ENCODE measurements at places on chromosomes 12 and 14. TPM values are rescaled to one million over a fixed set of nuclear protein-coding genes. Genes with fewer than 3 reads are reported as not detected.

ZDHHC22 gene
- polyA plus RNA-seq, result not detected

HPD gene
- polyA plus RNA-seq, result not detected

FBLN5 gene
- polyA plus RNA-seq, result 0.30 TPM

RERG gene
- polyA plus RNA-seq, result 0.03 TPM

GLS2 gene
- polyA plus RNA-seq, result 0.71 TPM

RNF212B gene
- polyA plus RNA-seq, result 0.17 TPM

RTN1 gene
- polyA plus RNA-seq, result 0.06 TPM

IGF1 gene
- not detected for polyA plus RNA-seq

- no peak for DNase-seq
These were observed 80.2 kb downstream of the NTN4 start for GRCh38 chr12:95710386-95710785.

DNA sequence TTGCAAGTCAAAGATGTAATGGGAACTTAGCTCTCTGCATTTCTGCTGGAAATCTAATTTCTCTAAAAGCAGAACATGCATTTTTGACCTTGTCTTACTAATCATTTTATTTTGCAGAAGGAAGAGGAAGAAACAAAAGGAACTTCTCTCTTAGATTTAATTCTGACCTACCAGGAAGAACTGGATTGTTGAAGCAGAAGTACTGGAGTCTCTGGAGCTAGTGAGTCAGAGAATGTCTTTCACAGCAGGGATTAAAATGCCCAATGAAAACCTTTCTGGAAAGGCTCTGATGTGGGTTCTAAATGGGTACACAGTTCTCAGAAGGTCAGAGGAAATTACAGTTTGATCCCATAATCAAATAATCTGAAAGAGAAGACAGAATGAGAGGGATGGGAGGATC, 70.8 kb upstream of the GNG2 start:
- DNase-seq, result no peak

GRCh38 chr12:38949363-38949762, 44.0 kb upstream of the CPNE8 start:
- no peak for DNase-seq

- DNase-seq, result no peak
These were observed 57.7 kb upstream of the SAV1 start for GRCh38 chr14:50725761-50726160.

GRCh38 chr12:93972411-93973208, 175.8 kb upstream of the PLXNC1 start:
- peak; percentile 43 for DNase-seq

- peak; percentile 11 for DNase-seq
These were observed 146.8 kb upstream of the RASSF8 start for GRCh38 chr12:25811656-25812126.

DNA sequence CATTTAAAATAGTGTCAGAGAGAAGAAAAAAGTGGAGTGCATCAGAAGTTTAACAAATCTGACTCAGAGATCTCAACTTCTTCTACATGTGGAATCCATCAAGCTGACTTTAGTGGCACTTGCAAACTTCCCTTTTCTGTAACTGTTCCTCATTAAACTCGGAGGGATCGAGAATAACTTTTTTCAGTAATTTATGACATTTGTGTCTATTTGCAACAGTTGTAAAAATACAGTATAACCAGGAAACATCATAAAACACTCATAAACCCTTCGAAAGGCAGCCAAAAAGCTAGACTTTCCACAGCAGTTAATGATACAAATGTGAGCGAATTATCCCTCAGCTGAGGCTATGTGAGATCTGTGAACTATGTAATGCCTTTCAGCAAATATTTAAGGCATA, 1936.8 kb upstream of the SEL1L start:
- DNase-seq, result no peak

- DNase-seq, result no peak
These were observed 32.7 kb upstream of the USP44 start for GRCh38 chr12:95583933-95584332.

DNA sequence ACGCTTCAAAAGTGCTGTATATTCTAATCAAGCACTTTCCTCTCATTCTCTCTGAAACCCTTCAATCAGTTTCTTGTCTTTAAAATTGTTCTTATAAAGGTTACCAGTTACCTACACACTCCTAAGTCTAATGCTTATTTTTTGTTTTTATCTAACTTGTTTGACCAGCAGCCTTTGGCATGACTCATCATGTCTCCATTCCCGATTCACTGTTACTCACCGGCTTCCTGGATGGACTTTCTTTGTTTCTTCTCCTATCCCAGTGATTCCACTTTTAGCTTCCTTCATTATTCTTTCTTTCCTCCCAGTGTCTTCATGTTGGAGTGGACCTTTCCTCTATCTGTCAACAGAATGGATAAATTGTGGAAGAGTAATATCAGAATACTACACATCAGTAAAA, 368.6 kb upstream of the CCDC196 start:
- DNase-seq, result peak; percentile 79
